ENCODE measurements at places on chromosomes 1 and 21.
A peak's percentile ranks its signal among the peaks of the same experiment; 100 is the strongest.

DNA sequence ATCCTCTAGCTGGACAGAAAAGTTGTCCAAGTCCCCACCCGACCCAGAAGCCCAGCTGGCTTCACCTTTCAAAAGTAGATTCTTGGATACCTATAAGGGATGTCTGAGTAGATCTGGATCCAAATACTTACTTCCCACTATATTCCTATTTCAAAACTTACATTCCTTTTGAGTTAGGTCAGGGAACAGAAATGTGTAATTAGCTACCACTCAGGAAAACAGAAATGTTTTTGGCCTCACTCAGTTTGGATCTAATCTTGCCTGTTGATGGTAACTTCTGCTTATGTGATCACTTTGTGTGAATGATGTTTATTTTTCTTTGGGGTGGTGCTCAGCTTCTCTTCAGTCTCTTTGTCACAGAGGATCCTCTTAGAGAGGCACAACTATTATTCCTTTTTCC lies 814.4 kb upstream of the RGS18 start:
- no peak for DNase-seq

DNA sequence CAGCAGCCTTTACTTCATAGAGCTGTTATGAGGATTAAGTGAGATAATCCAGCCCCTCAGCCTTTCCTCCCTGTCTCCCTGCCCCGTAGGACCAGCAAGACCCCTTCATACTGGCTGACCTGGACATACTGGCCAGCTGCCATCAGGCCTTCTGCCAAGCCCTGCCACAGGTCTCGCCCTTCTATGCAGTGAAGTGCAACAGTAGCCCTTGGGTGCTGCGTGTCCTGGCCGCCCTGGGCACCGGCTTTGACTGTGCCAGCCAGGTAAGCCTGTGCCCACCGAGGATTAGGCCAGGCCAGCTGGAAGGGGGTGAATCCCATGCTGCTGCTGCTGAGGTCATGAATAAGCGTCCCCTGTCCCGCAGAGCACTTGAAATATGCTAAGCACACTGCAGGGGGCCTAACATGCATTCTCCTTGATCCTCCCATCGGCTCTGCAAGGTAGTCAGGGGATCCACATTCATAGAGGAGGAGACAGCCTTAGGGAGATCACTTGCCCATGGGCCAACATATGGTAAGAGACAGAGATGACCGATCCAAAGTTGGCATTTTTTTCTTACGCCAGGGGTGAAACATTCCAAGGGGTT lies 73.3 kb upstream of the TINAGL1 start:
- no peak for DNase-seq

DNA sequence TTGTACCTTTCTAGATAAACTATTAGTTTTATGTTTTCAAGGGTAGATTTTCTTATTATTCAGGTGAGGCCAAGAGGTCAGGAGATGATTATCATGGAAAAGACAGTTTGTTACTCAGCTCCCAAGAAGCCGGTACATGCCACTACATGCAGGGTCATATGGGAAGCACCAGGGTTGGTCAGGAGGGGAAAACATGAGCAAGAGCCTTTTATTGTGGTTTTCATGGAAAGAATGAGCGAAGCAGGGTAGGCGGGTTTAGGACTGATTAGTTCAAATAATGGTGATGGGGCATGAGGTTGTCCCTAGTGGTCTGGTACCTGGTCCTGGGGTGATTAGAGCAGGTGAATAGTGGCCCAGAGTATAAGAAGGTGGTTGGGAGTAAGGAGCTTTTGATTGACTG lies 189.9 kb downstream of the APP start:
- no peak for DNase-seq

DNA sequence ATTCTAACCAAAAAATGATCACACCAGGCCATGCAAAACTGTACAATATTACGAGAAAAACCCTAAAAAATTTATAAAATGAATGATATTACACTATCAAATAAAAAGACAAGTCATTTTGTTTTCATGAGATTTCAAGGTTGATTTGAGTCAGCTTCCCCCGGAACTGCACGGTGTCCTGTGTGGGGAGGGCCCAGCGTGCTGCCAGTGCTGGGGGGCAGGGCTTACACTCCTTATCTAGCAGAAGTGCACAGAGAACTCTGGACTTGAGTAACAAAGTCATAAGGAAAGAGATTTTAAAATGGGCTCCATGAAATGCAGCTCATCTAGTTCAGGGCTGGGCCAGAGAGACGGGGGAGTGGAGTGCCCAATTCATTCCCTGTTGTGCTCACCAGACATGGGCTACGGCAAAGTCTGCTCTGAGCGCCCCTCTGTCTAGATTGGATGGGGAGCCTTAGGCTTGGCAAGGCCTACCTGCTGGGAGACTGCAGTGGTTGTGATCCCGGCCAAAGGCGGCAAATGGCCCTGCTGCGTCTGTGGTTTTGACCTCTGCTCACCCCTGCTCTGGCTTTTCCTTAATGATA lies 50.1 kb downstream of the COQ8A start:
- no peak for DNase-seq

GRCh38 chr1:207014728-207015127 lies 17.8 kb downstream of the C1orf116 start:
- DNase-seq: no peak

DNA sequence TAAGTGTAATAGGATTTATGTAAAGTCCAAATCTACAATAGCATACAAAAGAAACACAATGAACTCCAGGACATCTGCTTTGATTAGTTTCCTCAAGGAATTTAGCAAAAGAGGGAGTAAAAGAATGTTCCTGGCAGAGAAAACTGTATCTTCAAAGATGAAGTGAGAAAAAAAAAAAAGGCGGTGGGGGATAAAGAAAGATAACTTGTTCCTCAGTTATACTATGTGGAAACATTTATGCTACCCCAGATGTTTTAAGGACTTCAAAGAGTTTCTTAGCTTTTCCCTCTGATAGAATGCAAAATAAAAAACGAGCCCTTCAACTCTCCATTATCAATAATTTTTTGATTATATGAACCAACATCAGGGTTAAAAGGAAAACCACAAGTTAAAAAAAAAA lies 908.9 kb upstream of the ADGRL2 start:
- DNase-seq: no peak

DNA sequence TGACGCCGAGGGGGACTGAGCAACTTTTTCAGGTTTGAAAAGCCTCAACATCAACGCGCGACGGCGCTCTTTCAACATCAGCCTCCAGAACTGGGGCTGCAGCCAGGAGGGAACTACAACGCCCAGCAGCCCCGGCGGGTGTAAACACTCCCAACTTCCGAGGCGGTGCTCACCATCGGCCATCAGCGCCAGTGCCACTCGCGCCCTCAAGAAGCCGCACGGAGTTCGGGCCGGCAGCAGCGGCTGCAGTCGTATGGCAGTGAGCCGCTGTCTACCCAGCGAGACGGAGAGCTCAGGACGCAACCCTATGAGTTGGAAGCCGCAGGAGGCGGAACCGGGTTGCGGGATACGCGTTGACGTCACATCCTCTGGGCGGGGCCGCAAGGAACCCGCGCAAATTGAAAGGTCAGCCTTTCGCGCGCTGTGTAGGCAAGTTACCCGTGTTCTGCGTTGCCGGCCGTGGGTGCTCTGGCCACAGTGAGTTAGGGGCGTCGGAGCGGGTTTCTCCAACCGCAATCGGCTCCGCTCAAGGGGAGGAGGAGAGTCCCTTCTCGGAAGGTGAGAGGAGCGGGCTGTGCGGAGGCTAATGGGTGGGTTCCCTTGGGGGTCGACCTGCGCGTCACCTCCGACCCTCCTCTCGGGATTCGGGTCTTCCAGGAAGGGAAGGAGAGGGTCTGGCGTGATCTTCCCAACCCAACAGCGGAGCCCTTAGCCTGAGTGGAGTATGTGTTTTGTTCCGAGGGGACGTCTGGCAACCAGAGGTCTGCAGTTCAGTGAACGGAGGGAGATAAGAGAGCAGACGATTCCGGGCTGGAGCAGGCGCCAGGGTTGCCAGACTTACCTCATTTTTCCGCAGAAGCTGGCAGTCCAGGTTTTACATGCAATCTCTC lies at the start of gene EXO1:
Gene EXO1 (plus strand): TSS at position 409 of the 890 bp plus-strand sequence. CDS start 2,222 bp downstream, outside the sequence.
- peak; percentile 83 for DNase-seq

DNA sequence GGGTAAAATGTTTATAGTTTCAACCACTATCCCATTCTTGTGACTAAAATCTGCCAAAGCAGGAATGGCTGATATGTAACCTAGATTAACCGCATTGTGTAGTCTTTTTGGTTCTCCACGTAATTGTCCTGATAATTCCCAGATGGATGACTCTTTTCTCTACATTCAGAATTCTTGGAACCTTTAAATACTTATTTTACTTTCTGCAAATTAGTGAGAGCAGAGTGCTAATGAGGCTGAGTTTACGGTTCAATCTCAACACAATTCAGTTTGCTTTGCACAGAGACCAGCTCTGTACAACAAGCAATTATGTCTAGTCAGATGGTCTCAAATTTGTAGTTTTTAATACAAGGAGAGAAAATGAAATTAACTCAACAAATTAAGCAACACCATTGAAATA lies 9.1 kb downstream of the CRB1 start:
- no peak for DNase-seq

GRCh38 chr1:48356901-48357300 lies 115.1 kb downstream of the SPATA6 start:
- DNase-seq: no peak

GRCh38 chr1:100607628-100608240 lies 69.8 kb downstream of the GPR88 start:
- DNase-seq: no peak

GRCh38 chr1:42482635-42483153 lies 19.6 kb downstream of the CCDC30 start:
- no peak for DNase-seq

All from HFF-Myc (cell line).